ENCODE measurements at places on chromosomes 2 and 18.

GRCh38 chr2:60886991-60887390, 5.6 kb downstream of the REL start:
- no peak for DNase-seq

DNA sequence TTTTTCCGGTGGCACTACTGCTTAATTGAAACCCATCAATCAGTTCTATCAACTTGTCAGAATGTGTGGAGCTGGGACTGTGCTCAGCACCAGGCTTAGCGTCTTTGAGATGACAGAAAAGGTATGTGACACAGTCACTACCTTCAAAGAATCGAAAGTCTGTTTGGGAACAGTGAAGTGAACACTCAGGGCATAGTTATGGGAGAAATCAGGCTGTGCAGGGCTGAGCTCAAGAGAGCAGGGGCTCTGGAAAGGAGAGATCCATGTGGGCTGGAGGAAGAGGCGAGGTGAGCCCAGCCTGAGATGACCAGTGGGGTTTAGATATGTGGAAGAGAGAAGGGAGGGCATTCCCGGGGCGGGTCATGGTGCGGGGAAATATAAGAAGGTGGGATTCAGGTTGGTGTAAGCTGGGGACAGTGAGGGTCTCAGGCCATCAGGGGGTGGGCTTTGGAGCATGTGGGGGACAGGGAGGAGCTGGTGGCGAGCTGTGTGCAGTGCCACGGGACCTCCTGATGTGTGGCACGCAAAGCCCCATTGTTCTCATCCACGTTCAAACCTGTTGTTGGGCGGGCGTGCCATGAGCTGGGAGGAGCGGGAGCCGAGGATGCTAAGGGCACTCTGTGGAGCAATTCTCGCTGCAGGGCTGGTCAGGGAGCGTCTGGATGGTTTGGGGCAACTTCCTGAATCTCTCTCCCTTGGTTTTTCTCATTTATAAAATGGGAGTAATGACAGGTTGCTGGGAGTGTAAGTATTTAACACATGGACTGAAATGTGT, 72.5 kb downstream of the VAPA start:
- no peak for DNase-seq

- DNase-seq, result no peak
Measured at GRCh38 chr18:471716-472115, 28.8 kb downstream of the COLEC12 start.

- DNase-seq, result no peak
Measured at GRCh38 chr2:143262389-143262788, 133.2 kb downstream of the ARHGAP15 start.

Measured in left ventricle myocardium superior (tissue), 1 donor.